A375 (cell line): ENCODE measurements at places on chromosomes 2 and 18. TPM values are rescaled to one million over a fixed set of nuclear protein-coding genes. Genes with fewer than 3 reads are reported as not detected.

Gene CNRIP1
- total RNA-seq, result 6.5 and 7.6 TPM in 2 replicates

Gene NDUFS1
- total RNA-seq, result 69.9 and 77.5 TPM in 2 replicates

Gene SALL3
- not detected in 2 replicates for total RNA-seq

Gene CCDC141
- total RNA-seq, result under 0.01 TPM in 1 of 2 replicates, not detected in the other

Gene STK17B
- total RNA-seq, result 8.1 and 8.5 TPM in 2 replicates

Gene UGT1A5
- not detected in 2 replicates for total RNA-seq
